Stimulated activated CD4-positive, alpha-beta T cell treated with anti-CD3 and anti-CD28 coated beads, Interleukin-12 subunit alpha, Interleukin-12 subunit beta, amount 100 ng/mL, for 4 hours (primary cell): ENCODE measurements at places on chromosomes 4 and X.

DNA sequence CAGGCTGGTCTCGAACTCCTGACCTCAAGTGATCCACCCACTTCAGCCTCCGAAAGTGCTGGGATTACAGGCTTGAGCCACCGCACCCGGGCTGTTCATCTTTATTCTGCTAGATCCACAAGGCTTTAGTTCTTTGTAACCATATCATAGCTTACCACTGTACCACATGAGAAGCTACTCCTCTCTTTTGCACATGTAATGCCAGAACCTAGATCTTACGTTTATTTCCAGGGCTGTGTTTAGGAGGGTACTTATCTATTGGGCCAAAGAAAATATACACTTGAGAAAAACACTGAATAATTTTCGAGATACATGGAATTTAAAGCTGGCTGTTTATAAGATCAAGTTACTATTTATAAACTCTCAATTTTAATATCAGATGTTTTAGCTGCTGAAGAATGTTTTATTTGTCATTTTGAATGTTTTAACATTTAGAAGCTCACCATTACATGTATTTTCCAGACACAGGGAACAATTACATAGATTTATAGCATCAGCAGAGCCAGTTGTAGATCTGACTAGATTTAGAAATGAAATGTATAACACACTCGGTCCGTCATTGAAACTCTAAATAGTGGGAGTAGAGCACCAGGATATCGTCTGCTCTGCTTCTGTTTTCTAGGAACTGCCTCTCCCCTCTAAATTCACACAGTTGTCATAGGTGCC lies 155.3 kb upstream of the HAND2 start:
- no peak for DNase-seq

- no peak for DNase-seq
Measured at GRCh38 chrX:19578956-19579355, 63.6 kb upstream of the MAP3K15 start.

DNA sequence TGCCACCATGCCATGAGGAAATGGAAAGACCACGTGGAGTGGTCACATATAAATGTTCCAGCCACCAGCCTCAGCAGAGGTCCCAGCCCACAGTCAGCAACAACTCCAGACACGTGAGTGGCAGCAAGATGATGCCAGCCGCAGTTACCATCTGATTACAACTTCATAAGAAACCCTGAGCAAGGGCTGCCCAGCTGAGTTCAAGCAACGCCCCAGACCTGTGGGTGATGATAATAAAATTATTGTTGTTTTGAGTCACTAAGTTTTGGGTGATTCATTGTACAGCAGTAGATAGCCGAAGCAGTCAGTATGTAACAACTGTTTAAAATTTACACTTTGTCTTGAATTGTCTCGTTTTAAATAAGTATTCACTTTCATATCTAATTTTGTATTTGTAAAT lies 5.8 kb upstream of the CCNG2 start:
- DNase-seq: no peak

GRCh38 chr4:165970703-165971420 lies 97.8 kb downstream of the TLL1 start:
- DNase-seq: no peak

DNA sequence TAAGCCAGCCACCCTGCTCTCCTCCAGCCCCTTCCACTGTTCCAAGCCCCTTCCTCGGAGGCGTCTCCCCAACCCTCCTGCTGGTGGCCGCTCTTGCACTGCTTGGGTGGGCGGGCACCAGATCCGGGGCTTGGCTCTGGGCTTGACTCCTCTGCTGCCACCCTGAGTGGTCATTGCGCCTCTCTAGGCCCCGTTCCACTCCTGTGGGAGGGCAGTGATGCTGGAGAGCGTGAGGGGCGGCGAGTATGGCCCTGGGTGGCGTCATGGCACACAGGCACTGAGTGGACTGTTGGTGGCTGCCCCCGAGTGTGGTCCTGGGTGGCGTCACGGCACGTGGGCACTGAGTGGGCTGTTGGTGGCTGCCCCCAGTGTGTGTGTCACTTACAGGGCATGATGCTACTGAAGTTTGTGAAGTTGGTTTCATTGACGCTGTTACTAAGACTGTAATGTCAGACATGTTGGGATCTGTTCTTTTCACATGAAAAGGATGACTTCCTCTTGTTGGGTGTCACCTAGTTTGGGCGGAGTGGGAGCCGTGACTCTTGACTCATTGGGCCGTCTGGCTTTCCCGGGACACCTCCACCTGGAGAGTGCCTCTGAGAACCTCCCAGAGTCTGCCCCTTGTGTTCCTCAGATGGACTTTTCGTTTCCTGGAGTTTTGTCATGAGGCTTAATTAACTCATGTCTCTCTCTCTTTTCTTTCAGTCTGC lies 55.9 kb upstream of the HGFAC start:
- DNase-seq: no peak

- DNase-seq: no peak
Measured at GRCh38 chrX:69501429-69501828, 2.7 kb upstream of the NALF2 start.

DNA sequence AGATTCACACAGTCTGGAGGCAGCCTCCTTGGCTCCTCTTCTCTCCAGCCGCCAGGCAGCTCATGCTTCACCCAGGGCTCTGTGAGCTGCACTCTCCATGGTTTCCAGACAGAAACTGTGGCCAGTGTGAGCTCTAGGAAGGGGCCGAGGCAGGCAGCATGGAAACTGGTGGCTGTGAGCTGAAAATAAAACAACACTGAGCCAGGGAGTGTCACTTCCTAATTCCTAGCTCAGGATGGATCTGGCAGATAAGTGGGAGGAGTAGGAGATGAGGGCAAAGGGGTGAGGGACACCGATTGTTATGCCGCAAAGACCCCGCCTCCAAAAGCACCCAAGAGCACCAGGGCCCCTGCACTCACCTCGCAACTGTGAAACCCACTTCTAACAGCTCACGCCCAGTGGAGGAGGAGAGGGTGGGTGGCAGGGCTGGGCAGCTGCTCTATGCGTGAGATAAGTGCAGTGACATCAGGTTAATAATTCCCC lies 69.8 kb downstream of the FHDC1 start:
- DNase-seq: no peak

GRCh38 chr4:136731025-136731424 lies 801.3 kb downstream of the PCDH18 start:
- DNase-seq: no peak

- DNase-seq: no peak
Measured at GRCh38 chr4:119053245-119053644, 82.4 kb upstream of the MYOZ2 start.

- no peak for DNase-seq
Measured at GRCh38 chr4:11532138-11532537, 103.4 kb upstream of the HS3ST1 start.
